Activated CD4-positive, alpha-beta T cell treated with anti-CD3 and anti-CD28 coated beads, Interleukin-2, Interleukin-4, amounts not matched to agents 100 ng/mL and 50 ng/mL, durations not matched to agents 16 hours and 8 hours (primary cell): ENCODE measurements at places on chromosomes 13 and 19.

- DNase-seq: no peak
Measured at GRCh38 chr19:35629332-35629633, 447 bp downstream of the RBM42 start.

- no peak for DNase-seq
Measured at GRCh38 chr19:2248136-2249009, 750 bp upstream of the AMH start.

DNA sequence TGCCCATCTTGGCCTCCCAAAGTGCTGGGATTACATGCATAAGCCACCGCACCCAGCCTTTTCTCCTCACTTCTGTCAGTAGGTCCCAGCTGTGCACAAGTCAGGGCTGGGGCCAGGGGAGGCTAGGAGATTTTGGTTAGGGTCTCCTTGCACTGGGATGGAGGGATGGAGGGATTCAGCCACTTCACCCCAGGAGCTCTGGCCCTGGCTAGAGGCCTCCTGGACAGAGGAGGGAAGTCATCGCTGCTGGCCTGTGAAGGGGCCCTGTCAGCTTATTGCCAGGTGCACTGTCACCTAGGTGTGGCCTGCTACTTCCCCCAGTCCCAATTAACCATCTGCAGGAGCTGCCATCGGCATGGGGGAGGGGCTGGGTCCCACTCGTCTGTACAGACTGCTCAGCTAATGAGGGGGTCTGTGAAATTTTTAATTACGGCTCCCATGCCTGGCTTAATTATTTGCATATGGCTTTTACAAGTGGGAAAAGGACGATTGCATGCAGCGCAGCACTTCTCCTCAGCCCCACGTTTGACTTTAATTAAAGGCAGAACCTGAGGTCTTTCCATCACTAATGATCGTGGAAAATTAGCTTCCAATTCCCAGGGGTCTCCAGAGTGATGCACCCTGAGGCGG lies 52.4 kb downstream of the CHST8 start:
- no peak for DNase-seq

DNA sequence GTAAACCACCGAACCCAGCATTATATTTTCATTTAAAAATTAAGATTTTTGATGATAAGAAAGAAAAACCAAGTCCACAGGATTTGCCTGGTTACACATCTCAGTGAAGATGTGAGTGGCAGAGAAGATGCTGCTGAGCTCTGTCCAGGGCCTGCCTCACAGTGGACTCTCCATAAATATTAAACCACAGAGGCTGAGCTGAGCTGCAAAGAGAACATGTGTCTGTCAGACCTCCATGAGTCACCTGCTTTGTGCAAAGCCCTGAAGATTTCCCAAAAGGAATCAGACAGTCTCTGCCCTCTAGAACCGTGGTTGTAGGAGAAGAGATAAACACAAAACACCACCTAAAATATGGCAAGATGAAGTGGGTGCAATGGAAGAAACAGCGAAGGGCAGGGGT lies 127.2 kb upstream of the TSC22D1 start:
- no peak for DNase-seq

GRCh38 chr19:45821103-45821521 lies 6.0 kb upstream of the RSPH6A start:
- DNase-seq: no peak
